Stimulated activated naive CD4-positive, alpha-beta T cell (primary cell): ENCODE measurements at places on chromosomes 16 and 17.

DNA sequence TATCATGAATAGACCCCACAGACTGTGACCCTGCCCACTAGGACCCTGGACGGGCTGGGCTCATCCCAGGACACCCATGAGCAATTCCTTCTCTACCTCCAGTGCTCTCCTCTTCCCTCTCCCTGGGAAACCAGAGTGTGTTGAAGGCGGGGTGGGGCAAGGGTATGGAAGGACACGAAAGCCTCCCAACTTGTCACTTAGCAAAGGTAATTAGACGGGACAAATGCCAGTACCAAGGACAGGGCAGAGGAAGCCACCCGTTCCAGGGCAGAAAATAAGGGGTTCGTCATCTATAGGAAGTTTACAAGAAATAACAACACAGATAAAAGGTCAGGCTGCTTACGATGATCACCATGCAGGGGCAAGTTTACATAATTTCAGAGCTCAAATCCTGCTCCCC lies 4.9 kb upstream of the EPX start:
- DNase-seq: no peak

DNA sequence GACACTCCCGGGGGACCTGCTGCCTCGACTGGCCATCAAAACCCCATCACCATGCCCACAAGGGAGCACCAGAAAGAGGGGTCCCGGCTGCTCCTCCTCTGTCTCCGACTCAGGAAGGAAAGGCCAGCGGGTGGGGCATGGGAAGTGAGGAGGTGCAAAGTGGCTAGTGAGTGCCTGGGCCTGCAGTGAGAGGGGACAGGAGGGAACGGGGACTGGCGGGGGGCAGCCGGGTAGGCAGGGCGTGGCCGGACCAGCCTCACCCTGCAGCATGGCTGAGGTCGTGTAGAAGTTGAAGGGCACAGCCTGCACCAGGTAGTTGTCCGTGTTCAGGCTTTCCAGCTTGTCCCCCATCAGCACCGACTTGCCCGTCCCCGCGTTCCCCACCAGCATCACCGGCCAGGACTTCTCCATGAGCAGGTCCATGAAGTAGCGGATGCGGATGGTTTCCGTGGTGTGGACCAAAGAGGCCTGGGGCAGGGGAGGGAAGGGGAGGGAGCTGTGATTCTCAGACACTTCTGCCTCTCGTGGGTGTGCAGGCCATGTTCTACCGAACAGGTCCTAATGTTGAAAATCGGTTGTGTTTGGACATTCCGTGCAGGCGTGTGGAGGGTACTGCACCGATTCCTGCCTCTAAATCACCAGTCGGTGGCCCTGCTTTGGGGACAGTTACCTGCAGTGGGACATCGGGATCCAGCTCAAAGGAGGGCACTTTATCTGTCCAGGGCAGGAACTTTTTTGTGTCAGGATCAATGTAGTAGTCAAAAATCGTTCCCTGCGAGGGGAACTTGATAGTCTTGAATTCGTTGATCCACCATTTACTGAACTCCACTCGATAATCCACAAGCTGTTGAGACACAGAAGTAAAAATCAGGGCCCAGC lies 91.7 kb downstream of the DNAH17 start:
- no peak for DNase-seq

DNA sequence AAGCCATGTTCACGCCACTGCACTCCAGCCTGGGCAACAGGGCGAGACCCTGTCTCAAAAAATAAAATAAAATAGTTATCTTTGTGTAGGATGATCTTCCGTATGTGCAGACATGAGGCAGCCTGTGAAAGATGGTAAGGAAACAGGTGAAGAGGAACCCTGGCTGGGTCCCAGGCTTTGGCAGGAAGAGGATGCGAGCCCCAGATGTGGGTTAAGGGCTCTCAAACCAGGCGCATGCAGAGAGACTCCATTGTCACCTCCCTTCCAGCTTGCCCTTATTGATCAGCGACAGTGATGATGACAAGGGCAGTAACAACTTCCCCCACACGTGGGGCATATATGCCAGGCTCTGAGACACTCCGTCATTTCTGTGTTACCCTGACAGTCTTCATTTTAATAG lies 106.8 kb downstream of the GNAO1 start:
- DNase-seq: no peak

DNA sequence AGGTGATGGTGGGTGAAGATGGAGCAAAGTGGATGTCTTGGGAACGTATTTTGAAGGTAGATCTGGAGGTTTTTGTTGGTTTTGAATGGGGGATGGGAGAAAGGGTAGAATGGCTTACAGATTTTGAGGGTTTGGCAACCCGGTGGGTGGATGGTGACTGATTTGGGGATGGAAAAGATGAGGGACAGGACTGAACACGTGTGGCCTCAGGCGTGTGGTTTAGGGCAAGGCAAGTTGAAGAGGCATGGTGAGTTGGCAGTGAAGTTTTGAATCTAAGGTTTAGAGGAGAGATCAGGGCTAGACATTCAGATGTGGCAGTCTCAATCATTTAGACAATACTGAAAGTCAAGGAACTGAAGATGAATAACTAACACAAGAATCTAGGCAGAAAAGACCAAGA lies 5.0 kb upstream of the DCTPP1 start:
- DNase-seq: no peak

DNA sequence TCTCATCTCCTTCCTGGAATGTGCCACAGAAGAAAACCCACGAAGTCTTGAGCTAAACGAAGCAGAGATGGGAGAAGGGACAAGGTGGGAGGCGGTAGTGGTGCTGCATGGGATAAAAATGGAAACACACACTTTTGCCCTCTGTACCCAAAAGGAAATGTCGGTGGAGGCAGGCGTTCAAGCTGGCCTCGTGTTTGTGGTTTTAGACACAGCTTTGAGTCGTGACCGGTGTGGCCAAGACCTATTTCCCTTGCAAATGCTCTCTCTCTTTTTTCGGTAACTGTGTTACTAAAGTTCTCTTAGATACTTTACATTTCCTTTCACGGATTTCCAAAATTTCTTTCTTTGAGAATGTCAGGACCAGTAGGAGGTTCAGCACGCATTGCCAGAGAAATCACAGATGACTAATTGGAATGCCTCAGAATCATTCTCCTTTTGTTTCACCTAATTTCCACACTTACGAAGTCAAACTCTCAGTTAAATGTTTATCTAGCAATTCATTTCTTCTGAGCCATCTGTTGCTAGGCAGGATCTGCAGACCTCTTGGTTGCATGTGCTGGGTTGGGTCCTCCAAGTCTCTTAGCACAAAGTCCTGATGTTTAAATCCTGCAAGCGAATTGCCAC lies 412.3 kb downstream of the MAF start:
- DNase-seq: no peak

- DNase-seq: no peak
These were observed 3.5 kb upstream of the EZH1 start for GRCh38 chr17:42748202-42748907.

- DNase-seq: no peak
These were observed 5.2 kb upstream of the RNF135 start for GRCh38 chr17:30965686-30966085.

GRCh38 chr16:88298181-88298832 lies 84.5 kb upstream of the ZNF469 start:
- no peak for DNase-seq

DNA sequence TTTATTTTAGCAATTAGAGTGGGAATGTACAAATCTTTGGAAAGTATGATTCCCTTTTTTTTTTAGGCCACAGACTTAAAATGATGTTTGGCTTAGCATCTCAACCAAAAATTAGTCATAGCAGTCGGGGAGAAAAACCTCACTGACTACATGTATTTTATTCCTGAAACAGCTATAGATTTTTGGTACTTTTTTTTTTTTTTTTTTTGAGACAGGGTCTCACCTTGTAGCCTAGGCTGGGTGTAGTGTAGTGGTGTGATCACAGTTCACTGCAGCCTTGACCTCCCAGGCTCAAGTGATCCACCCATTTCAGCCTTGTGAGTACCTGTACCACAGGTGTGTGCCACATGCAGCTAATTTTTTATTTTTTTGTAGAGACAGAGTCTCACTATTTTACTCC lies 23.4 kb downstream of the RNFT1 start:
- DNase-seq: no peak

DNA sequence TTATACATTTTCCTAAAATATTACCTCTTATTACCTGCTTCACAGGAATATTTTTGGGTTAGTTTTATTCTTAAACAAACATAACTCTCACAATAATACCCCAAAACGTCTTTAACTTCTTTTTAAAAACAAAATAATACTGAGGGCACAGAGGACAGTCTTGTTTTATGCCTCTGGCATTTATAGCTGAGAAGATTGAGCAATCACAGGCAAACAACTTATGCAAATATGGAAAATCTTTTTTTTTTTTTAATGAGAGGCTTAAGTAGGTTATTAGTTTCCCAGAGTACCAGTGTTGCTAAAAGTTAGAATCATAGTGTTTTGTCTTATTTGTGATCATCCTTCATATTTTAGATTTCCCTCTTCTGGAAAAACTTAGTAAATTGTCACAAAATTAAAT lies 195.0 kb downstream of the FTO start:
- no peak for DNase-seq

DNA sequence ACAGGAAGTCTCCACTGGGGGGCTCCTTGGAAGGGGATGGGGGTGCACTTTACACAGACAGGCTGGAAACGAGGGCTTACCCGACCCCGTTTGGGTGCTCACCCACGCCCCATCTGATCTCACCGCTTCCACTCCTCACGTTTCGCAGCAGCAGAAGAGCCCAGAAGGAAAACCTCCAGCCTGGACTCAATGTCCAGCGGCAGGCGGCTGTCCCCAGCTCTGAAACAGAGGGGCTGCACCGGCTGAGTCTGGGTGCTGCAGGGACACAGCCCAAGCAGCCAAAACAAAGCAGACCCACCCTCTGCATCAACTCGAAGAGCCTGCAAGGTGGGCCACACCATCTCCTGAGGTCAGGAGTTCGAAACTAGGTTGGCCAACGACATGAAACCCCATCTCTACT lies 3.9 kb downstream of the MEAK7 start:
- DNase-seq: no peak

DNA sequence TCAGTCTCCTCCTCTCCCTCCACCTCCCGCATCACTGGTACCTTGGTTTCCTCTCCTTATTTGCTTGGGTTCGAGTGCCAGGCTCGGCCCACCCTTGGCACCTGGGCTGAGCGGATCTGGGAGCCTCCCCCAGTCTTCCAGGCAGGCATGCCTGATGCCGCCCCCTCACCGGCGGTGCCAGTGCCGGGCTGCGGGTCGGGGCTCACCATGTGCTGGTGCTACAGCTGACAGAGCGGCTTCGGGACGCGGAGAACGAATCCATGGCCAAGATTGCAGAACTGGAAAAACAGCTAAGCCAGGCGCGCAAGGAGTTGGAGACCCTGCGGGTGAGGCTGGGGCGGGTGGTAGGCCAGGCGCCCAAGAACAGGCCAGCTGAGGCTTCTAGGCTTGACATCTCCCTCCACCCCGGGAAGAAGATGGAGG lies 19.2 kb downstream of the FMNL1 start:
- no peak for DNase-seq

- peak; percentile 33 for DNase-seq
These were observed 32.7 kb downstream of the CDK5R1 start for GRCh38 chr17:32519228-32520103.

GRCh38 chr17:44502598-44503146 lies 534 bp downstream of the GPATCH8 start:
- DNase-seq: no peak

- DNase-seq: no peak
These were observed 54.7 kb upstream of the ZNF423 start for GRCh38 chr16:49910541-49911071.

DNA sequence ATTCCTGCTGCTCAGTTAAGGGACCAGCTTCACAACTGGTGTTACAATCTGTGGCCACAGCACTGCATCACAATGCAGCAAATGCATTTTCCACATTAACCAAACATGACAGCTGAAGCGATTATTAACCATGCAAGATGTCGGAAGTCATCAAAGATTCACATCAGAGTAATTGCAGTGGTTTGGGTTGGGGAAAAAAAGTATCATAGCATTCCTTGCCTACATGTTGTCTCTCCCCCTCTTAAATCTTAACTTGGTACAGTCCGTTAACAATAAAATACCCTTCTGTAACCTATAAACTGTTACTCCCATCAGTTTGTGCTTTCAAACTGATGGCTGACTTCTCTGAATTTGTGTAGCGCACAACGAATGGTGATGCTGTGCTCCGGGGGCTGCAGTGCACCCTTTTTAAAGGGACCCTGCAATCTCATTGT lies 51.6 kb downstream of the NUP93 start:
- DNase-seq: no peak

DNA sequence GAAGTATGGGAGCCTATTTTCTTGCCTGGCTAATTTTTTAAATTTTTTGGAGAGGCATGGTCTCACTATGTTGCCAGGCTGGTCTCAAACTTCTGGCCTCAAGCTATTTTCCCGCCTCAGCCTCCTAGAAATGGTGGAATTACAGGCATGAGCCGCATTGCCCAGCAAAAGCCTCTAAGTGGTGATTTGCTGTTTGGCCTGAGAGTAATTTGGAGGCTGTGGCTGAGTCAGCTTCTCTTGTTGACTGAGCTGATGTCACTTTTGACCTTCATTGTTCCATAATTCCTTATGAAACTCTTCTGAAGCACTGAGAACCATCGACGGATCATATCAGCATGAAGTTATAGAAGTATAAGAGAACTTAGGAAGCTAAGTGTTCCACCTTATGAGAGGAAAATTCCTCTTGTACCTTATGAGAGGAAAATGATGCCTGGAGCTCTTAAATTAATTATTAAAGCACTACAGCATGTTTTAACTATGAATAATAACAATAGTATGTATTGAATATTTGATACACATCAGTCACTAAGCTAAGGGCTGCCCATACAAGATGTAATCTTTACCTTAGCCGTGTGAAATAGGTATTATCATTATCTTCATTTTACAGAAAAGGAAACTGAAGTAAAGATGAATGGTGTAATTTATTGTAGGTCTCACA lies 220.8 kb upstream of the MON1B start:
- DNase-seq: no peak
